Thoracic aorta (tissue), 2 donors: ENCODE measurements at places on chromosomes 5 and 9. TPM values are rescaled to one million over a fixed set of nuclear protein-coding genes. Genes with fewer than 3 reads are reported as not detected.

DNA sequence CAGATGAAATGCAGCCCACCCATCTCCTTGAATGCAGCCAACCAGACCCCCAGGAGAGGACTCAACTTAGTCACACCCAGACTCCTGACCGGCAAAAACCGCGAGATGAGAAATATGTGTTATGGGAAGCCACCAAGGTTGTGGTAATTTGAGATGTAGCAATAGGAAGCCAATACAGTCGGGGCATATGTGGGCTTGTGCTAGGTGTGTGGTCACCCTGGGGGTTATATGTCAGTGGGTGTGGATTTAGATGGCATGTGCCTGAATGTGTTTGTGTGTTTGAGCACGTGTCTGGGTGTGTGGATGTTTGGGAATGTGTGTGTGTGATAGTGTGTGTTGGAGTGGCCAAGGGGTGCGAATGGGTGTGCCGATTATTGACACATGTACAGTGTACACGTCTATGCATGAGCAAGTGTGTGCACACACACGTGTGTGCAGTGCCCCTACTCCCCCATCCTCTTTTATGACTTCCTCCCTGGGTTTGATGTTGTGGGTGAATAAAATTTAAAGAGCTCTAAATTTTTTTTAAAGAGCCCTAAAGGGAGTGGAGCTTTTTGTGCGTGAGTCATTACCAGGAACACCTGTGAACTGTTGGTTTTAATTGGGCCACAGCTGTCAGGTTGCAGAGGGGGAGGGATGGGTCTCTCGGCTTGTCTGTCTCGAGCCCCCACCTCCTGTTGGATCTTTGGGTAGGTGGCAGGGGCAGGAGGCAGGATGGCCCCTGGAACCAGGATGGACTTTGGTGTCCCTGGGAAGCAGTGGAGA is 86.8 kb downstream of the LHX2 start:
- H3K27ac ChIP-seq = no peak overlapping the region
- H3K4me3 ChIP-seq = no peak overlapping the region
- H3K27me3 ChIP-seq = no peaks in the 10 kb centered on the region
- no peaks in the 10 kb centered on the region for H3K36me3 ChIP-seq
- DNase-seq = no peak

- no peaks in the 10 kb centered on the region for H3K36me3 ChIP-seq
- H3K27me3 ChIP-seq = no peaks in the 10 kb centered on the region
- H3K27ac ChIP-seq = no peak overlapping the region
Observed at GRCh38 chr5:98941131-98941883, 12.5 kb upstream of the CHD1 start.

ECSCR gene
- total RNA-seq = 27.1 TPM

- no peak for DNase-seq
- no peak overlapping the region for H3K27ac ChIP-seq
- H3K4me3 ChIP-seq = no peak overlapping the region
- H3K27me3 ChIP-seq = no peaks in the 10 kb centered on the region
- no peaks in the 10 kb centered on the region for H3K4me1 ChIP-seq
- no peaks in the 10 kb centered on the region for H3K36me3 ChIP-seq
Observed at GRCh38 chr5:78753093-78753531, 104.5 kb upstream of the LHFPL2 start.

DNA sequence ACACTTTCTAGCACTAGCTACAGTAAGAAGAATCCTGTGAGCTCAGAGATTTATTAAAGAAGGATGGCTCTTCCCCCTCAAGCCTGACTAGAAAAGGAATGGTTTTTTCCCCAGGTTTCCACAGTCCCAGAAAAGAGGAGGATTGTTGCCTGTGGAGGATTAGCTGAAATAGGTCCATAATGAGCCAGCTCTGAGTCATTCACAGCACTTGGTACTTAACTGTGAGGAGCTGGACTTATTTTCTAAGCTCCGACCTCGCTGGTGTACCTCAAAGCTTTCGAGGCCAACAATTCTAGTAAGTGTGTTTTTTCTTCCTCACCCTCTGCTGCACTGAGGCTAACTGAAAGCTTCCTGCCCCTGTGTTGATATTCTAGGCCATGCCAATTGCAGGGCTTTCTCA is 222.5 kb upstream of the IL12B start:
- peaks cover 3% of the 10 kb centered on the region for H3K4me1 ChIP-seq
- no peaks in the 10 kb centered on the region for H3K36me3 ChIP-seq
- DNase-seq = no peak
- peak overlapping the region; percentile 61 for H3K27ac ChIP-seq

CETN3 gene
- total RNA-seq = 12.2 TPM
